ENCODE measurements at places on chromosomes 5 and 9. TPM values are rescaled to one million over a fixed set of nuclear protein-coding genes. Genes with fewer than 3 reads are reported as not detected.

HABP4 gene
- 32.8 TPM for total RNA-seq

DIPK1B gene
- 12.5 TPM for total RNA-seq

TMEM174 gene
- not detected for total RNA-seq

FOXD4L5 gene
- not detected for total RNA-seq

PCDHGA2 gene
- total RNA-seq: not detected

FOXD4 gene
- not detected for total RNA-seq

SLCO4C1 gene
- 4.1 TPM for total RNA-seq

BRD8 gene
- total RNA-seq: 47.4 TPM

CYLC2 gene
- total RNA-seq: not detected

ARHGAP26 gene
- 32.4 TPM for total RNA-seq

RELL2 gene
- total RNA-seq: 2.7 TPM

ODF2 gene
- total RNA-seq: 32.1 TPM

CSNK1G3 gene
- total RNA-seq: 20.2 TPM

CCDC171 gene
- total RNA-seq: 0.47 TPM

PCDHAC2 gene
- total RNA-seq: 2.8 TPM

CNTNAP3B gene
- 10.6 TPM for total RNA-seq

IFNK gene
- not detected for total RNA-seq

ACER2 gene
- 1.9 TPM for total RNA-seq

MEIKIN gene
- not detected for total RNA-seq

GFPT2 gene
- 5.2 TPM for total RNA-seq

FLT4 gene
- 2.3 TPM for total RNA-seq

SLC6A7 gene
- not detected for total RNA-seq

FOXD4L4 gene
- not detected for total RNA-seq

NEUROG1 gene
- total RNA-seq: not detected

ANKRD20A1 gene
- not detected for total RNA-seq

GPR151 gene
- not detected for total RNA-seq

ARL14EPL gene
- total RNA-seq: not detected

CEMIP2 gene
- total RNA-seq: 30.8 TPM

ZDHHC11B gene
- total RNA-seq: not detected

LMX1B gene
- total RNA-seq: not detected

ANKDD1B gene
- total RNA-seq: 3.6 TPM

SLC35D2 gene
- total RNA-seq: 16.4 TPM

TDRD7 gene
- total RNA-seq: 15.4 TPM

SPOCK1 gene
- total RNA-seq: 22.4 TPM

FOXI1 gene
- not detected for total RNA-seq

IL4 gene
- total RNA-seq: not detected

GZMA gene
- not detected for total RNA-seq

TMEM215 gene
- not detected for total RNA-seq

ZNF169 gene
- not detected for total RNA-seq

SPATA6L gene
- 0.20 TPM for total RNA-seq

LHFPL2 gene
- 62.5 TPM for total RNA-seq

PTGS1 gene
- total RNA-seq: 7.6 TPM

ADGRD2 gene
- total RNA-seq: 0.26 TPM

CEP72 gene
- 4.4 TPM for total RNA-seq

NREP gene
- 42.6 TPM for total RNA-seq

Data from Caki2 (cell line).